Spinal cord (tissue), 10 donors: ENCODE measurements at places on chromosomes 13 and 19.

GRCh38 chr19:406135-406781 is 2.7 kb downstream of the C2CD4C start:
- H3K36me3 ChIP-seq, result peaks cover 26% of the 10 kb centered on the region
- H3K27me3 ChIP-seq, result peaks cover 9% of the 10 kb centered on the region
- no peak for DNase-seq
- H3K27ac ChIP-seq, result no peak overlapping the region
- H3K4me3 ChIP-seq, result no peak overlapping the region

GRCh38 chr19:6442087-6442688 is 8.6 kb upstream of the SLC25A41 start:
- H3K27ac ChIP-seq, result no peak overlapping the region
- H3K36me3 ChIP-seq, result peaks cover 41% of the 10 kb centered on the region
- DNase-seq, result no peak
- no peaks in the 10 kb centered on the region for H3K27me3 ChIP-seq
- H3K4me3 ChIP-seq, result no peak overlapping the region

GRCh38 chr19:54002495-54003315 is 11.3 kb downstream of the CACNG6 start:
- no peak overlapping the region for H3K27ac ChIP-seq
- no peaks in the 10 kb centered on the region for H3K27me3 ChIP-seq
- H3K36me3 ChIP-seq, result no peaks in the 10 kb centered on the region
- DNase-seq, result no peak
- H3K4me3 ChIP-seq, result no peak overlapping the region
- H3K4me1 ChIP-seq, result no peaks in the 10 kb centered on the region

DNA sequence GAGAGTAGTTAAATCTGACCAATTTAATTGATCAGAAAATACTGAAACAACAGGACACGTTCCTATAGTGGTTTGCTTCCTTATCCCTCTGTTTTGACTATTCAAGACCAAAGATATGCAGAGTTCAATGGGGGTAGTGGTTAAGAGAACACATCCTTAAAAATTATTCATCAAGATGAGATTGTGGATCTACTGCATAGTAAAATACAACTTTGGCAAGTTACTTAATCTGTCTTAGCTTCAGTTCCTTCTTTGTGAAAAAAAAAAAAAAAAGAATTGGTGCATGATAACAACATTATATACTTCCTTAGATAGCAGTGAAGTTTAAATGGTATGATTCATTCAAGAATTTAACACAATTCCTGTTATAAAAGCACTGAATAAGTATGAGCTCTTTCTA is 552.1 kb downstream of the DCT start:
- no peak overlapping the region for H3K4me3 ChIP-seq
- H3K4me1 ChIP-seq, result no peaks in the 10 kb centered on the region
- H3K27ac ChIP-seq, result no peak overlapping the region
- no peaks in the 10 kb centered on the region for H3K36me3 ChIP-seq

- no peak overlapping the region for H3K4me3 ChIP-seq
- no peaks in the 10 kb centered on the region for H3K36me3 ChIP-seq
- DNase-seq, result no peak
- no peaks in the 10 kb centered on the region for H3K4me1 ChIP-seq
- no peak overlapping the region for H3K27ac ChIP-seq
These were observed 445.7 kb downstream of the RFC3 start for GRCh38 chr13:34263681-34264080.

GRCh38 chr13:31978021-31978420 is 53.6 kb upstream of the FRY start:
- no peak overlapping the region for H3K27ac ChIP-seq
- H3K27me3 ChIP-seq, result no peaks in the 10 kb centered on the region
- no peak overlapping the region for H3K4me3 ChIP-seq
- no peaks in the 10 kb centered on the region for H3K4me1 ChIP-seq
- no peak for DNase-seq

- DNase-seq, result no peak
- H3K4me3 ChIP-seq, result no peak overlapping the region
- no peaks in the 10 kb centered on the region for H3K36me3 ChIP-seq
- no peak overlapping the region for H3K27ac ChIP-seq
- H3K27me3 ChIP-seq, result no peaks in the 10 kb centered on the region
These were observed 948.4 kb downstream of the UQCRFS1 start for GRCh38 chr19:28264556-28264955.

DNA sequence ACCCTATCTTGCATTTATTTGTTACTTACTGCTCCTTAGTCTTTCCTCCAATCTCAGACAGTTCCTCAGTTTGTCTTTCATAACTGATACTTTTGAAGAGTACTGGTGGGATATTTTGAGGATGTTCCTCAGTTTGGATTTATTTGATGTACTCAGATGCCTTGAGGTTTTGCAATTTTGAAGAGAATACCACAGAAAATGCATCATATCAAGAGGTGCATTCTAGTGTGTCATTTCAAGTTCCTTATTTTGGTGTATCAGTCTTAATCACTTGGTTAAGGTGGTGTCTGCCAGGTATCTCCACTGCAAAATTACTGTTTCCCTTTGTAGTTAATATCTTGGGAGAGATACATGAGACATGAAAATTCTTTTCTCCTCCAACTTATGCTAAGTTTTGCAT is 75.1 kb downstream of the URI1 start:
- no peaks in the 10 kb centered on the region for H3K36me3 ChIP-seq
- DNase-seq, result no peak
- no peak overlapping the region for H3K27ac ChIP-seq

GRCh38 chr13:95603887-95604555 is 40.5 kb downstream of the DZIP1 start:
- H3K27me3 ChIP-seq, result no peaks in the 10 kb centered on the region
- peaks cover 8% of the 10 kb centered on the region for H3K4me1 ChIP-seq
- H3K27ac ChIP-seq, result no peak overlapping the region
- peaks cover 42% of the 10 kb centered on the region for H3K36me3 ChIP-seq
- DNase-seq, result peak; percentile 38

DNA sequence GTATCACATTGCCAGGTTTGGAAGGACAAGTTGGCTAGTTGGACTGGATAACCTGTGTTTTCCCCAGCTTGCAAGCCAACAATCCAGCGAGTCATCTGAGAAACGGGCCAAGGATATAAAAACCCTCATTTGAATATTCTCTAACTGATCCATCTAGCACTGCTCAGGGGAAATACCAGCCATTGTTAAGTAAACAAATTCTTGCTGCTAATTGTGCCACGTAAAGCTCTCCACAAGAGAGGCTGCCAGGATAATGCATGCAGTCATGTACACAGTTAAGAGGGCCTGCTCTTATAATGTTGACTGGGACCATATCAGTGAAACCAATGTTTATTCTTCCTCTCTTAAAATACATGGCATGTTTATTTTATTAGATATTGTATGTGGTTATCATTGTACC is 663.2 kb upstream of the SGCG start:
- H3K4me1 ChIP-seq, result no peaks in the 10 kb centered on the region
- H3K36me3 ChIP-seq, result no peaks in the 10 kb centered on the region
- DNase-seq, result no peak
- H3K27me3 ChIP-seq, result no peaks in the 10 kb centered on the region
